A375 (cell line): ENCODE measurements at places on chromosomes 7 and 10. TPM values are rescaled to one million over a fixed set of nuclear protein-coding genes. Genes with fewer than 3 reads are reported as not detected.

The PLAC9 gene
- total RNA-seq, result 0.34 TPM in 1 of 2 replicates, not detected in the other

The BAIAP2L1 gene
- total RNA-seq, result 14.6 and 16.3 TPM in 2 replicates

The GALNT17 gene
- 0.08 TPM in 1 of 2 replicates, not detected in the other for total RNA-seq

The SLC16A9 gene
- total RNA-seq, result 0.87 and 1.1 TPM in 2 replicates

The KIF11 gene
- 39.6 and 45.6 TPM in 2 replicates for total RNA-seq

The ZNF804B gene
- not detected in 2 replicates for total RNA-seq

The FKBP6 gene
- not detected in 2 replicates for total RNA-seq
